ENCODE measurements at places on chromosomes 11 and 22.

DNA sequence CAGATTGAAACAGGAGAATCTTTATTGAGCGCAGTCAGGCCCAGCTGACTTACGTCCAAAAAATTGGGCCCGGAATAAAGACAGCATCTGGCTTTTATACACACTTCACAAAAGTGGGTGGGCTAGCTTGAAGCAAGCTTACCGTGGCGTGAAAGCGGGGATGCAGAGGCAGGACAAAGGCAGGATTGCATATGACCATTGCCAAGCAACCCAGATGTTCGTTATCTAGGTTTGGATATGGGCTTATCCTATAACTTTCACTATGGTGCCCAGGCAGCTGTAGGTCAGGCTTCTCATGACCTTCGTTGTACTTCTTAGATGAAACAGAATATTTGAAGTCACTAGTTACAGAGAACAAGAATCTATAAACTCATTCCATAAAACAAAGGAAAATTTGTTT is 1575.6 kb upstream of the RAG2 start:
- no peak for DNase-seq

DNA sequence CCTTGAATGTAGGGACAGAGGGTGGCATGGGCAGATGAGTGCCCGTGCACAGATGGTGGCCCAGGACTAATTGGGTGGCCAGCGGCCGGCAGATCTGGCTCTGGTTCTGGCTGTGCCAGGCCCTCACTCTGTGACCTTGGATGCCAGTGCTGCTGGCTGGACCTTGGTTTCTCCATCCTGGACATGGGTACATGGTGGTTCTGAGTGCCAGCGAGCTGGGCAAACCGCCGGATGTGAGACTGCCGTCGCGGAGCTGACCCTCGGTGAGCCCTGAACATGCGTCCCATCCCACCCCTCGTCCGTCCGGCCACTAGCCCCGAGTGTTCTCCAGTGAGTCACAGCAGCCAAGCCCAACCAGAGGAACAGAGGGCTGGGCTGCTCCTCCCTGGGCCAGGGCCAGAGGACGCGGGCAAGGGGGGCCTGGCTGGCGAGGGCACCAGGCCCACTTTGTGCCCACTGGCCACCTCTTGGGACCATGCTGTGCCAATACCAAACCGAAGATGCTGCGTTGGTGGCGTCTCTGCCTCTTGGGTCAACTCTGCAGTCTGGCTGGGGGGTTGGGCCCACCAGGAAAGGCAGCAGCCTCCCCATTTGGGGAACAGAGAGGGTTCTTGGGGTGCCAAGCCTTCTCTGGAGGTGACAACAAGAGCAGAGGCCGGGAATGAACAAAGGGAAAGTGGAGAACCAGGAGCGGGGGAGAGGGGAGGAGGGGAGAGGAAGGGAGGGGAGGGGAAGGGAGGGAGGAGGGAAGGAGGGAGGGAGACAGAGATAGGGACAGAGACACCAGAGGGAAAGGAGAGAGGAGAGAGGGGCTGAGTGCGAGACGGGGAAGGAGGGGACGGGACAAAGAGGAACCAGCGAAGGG is 10.7 kb downstream of the LSP1 start:
- peak; percentile 70 for DNase-seq

DNA sequence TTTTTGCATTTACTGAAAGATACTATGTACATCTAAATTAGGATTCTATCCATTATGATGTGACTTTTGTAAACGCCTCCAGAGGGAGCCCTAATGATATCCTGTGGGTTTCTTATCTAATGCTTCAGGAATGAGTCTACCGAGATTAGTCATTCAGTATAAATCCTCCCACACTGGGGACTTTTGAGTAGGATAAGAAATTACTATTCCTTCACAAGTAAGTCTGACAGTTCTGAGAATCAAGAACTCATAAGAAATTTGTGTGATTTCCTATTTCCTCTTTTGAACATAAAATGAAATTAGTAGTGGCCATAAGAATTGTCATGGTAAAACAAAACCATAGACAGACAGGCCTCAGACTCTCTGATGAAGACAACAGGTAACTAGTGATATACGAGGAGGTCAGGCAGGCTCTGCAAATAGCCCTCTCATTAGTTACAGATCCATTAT is 10.0 kb upstream of the OR5M1 start:
- peak; percentile 66 for DNase-seq

GRCh38 chr22:25853078-25853477 is 111.1 kb downstream of the MYO18B start:
- DNase-seq, result no peak

DNA sequence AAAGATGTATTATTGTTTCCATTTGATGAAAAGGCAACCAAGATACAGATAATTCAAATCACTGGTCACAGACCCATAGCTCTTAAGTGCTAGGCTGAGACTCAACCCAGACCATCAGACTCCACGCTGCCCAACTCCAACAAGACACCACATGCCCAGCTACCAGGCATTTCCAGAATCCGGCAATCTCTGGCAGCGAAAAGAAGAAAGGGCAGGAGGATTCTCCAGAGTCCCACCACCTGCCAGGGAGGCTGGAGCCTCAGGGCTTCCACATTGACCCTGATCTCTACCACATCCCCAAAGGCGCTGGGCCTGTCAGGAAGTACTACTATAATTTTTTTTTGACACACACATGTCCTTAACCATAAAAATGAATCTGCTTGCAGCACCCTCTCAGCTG is 61.4 kb upstream of the ARFGAP3 start:
- no peak for DNase-seq

GRCh38 chr11:72263361-72263760 is 19.4 kb upstream of the PHOX2A start:
- peak; percentile 46 for DNase-seq

- no peak for DNase-seq
These were observed 11.7 kb downstream of the SLC35C1 start for GRCh38 chr11:45816614-45817013.

- DNase-seq, result peak; percentile 11
These were observed 3.0 kb downstream of the C11orf58 start for GRCh38 chr11:16741473-16741872.

Measured in hematopoietic multipotent progenitor cell treated with erythropoietin and hydrocortisone succinate and interleukin-3 and kit ligand, for 6 days (in vitro differentiated cells).